Stimulated activated CD4-positive, alpha-beta T cell treated with anti-CD3 and anti-CD28 coated beads, Interleukin-12 subunit alpha, Interleukin-12 subunit beta, amount 100 ng/mL, for 48 hours (primary cell): ENCODE measurements at places on chromosomes 6 and 20.

DNA sequence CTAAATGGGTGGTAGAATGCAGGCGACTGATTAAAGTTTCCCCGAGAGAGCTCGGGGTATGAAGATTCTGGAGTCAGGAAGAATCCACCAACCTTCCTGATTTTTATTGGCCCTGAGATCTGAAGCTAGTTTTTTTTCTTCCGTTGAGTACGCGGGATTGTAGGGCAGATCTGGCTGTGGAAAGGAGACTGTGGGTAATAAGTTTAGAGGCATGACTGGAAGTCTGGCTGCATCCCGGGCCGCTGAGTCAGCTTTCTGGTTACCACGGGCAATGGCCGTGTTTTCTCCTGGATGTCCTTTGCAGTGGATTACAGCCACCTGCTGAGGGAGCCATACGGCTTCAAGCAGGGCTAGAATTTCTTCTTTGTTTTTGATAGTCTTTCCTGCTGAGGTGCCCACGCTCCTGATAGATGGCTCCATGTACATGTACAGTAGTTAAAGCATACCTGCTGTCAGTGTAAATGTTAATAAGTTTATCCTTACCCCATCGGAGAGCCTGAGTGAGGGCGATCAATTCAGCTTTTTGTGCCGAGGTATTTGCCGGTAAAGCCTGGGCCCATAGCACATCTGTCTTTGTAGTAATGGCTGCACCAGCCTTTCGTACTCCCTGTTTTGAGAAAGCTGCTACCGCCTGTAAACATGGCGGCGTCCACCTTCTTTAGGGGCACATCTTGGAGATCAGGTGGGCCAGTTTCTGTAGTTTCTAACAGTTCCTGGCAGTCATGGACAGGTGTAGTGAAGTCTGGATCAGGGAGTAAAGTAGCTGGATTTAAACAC lies 154.0 kb downstream of the TRIM27 start:
- DNase-seq, result no peak

GRCh38 chr6:63792736-63793464 lies 157.3 kb downstream of the PHF3 start:
- no peak for DNase-seq

DNA sequence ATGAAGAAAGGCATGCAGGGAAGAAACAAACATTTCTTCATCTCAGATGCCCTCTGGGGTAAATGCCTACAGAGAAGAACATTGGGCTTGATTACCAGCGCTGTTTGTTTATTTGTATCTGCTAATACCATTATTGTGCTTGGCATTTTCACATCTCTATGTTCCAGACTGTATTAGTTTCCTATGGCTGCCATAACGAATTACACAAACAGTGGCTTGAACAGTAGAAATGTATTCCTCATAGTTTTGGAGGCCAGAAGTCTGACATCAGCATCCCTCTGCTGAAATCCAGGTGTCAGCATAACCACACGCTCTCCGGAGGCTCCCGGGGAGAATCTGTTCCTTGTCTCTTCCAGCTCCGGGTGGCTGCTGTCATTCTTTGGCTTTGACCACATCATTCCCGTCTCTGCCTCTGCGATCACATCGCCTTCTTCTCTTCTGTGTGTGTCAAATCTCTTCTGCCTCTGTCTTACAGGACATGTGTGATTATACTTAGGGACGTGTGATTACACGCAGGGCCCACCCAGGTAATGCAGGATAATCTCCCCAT lies 241.6 kb upstream of the SUPT3H start:
- no peak for DNase-seq

DNA sequence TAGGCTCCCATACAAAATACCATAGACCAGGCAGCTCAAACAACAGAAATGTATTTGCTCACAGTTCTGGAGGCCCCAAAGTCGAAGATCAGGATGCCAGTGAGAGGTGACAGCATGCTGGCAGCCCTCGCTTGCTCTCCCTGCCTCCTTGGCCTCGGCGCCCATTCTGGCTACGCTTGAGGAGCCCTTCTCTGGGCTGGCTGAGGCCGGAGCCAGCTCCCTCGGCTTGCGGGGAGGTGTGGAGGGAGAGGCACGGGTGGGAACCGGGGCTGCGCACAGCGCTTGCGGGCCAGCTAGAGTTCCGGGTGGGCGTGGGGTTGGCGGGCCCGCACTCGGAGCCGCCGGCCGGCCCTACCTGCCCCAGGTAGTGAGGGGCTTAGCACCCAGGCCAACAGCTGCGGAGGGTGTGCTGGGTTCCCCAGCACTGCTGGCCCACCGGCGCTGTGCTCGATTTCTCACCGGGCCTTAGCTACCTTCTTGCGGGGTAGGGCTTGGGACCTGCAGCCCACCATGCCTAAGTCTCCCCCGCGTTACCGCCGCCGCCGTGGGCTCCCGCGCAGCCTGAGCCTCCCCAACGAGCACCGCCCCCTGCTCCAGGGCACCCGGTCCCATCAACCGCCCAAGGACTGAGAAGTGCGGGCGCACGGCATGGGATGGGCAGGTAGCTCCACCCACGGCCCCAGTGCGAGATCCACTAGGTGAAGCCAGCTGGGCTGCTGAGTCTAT lies 32.6 kb upstream of the SERPINB9 start:
- DNase-seq, result no peak

DNA sequence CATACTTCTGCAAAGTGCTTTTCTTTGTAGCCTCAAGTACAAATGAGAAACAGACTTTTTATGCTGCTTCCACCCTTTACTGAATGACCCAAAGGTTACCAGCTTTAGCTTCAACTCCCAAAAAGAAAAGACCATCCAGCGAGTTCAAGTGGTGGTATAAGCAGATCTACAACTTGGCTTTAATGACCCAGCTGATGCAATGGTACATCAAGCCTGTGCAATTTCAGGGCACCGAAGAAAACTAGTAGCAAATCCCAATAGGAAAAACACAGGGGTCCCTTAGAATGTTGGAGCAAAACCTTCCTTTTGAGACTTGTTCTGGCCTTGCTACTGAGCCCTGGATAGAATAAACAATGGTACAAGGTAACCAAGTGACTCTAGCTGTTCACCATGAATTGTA lies 33.8 kb downstream of the STX7 start:
- DNase-seq, result no peak

- DNase-seq, result no peak
Measured at GRCh38 chr20:37968841-37969401, 64.3 kb downstream of the TTI1 start.

DNA sequence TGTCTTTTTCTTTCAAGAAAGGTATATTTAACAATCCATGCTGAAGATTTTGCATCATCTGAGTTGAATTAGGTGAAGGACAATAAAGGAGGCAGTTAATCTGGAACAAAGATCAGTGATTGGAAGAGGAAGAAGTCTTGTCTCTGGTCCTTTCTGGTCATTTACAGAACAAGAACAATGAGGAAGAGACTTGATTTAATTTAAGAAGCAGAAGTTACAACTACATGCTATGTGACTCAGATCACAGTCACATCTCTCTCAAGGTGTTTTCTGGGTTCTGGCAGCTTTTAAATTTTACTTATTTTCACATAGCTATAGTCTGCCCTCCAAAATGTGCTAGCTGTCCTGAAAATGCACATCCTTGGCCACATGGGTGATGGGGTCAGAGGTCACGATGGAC lies 53.5 kb upstream of the DEK start:
- DNase-seq, result no peak

DNA sequence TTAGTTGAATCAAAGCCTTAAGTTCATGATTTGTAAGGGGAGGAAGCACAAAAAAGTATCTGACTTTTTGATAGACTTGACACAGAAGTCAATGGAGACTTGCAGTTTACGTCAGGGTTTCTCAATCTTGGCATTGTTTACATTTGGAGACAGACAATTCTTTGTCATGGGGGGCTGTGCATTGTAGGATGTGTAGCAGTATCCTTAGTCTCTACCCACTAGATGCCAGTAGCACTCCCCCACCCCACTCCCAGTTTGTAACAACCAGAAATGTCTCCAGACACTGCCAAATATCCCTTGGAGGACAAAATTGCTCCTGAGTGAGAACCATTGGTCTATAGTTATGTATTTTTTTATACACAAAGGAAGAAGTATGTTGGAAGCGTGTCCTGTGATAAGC lies 434.1 kb downstream of the RFPL4B start:
- no peak for DNase-seq

DNA sequence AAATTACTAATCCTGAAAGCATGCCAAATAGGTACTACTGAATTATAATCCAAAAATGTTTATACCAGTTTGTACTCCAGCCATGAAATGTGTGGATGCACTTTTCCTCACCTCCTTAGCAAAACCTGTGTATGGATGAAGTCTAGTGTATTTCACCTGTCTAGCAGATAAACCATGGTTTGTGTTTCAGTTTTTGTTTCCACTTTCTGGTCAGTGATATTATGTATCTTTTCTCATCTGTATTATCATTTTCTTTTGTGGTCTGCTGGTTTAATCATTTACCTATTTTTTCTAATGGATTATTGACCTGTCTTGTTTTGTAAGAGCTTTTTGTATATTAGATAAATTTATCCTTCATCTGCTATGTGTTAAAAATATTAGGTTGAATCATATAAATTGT lies 41.0 kb upstream of the TMEM217 start:
- DNase-seq, result no peak

DNA sequence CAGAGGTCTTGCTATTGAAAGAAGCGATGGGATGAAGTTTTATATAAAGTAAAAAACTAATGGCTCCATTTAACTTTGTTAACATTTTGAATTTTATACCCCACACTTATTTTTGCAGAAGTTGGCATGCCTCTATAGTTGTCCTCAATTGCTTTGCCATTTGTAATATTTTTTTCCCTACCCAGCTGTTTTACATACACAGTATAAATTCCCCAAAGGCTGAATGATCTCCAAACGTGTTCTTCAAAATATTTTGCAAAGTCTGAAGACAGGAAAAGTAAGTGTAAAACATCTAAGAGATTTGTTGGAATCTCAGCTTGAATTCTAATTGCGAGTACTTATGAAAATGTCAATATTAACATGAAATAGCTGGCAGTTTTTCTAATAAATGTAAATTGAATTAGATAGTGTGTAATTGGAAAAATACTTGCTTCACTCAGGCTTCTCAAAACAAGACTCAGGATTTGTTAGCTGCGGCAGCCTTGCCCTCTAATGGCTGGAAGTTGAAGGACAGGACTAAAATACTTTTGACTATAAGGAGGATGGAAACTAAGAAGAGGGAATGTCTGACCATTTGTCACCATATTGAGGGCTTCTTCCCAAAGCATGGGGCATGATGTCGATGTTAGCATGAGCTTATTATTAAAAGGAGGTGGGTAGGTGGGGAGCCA lies 226.8 kb downstream of the UST start:
- no peak for DNase-seq

DNA sequence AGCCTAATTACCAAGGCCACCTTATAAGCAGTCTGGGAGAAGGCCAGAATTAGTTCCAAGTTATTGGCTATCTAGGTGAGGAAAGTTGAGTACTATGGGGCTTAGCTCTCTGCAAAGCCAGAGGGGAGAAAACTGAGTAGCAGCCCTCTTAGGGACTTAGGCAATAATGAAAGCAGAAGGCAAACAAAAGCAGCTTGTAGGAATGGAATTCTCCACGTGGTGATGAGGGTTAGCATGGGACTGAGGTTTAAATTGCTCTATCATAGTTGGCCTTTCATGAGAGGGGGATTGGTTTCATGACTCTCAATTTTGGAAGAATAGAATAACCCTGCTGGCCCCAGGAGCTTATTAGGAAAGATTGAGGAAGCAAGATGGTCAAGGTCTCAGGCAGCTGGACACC lies 7.0 kb upstream of the UBE2J1 start:
- no peak for DNase-seq

DNA sequence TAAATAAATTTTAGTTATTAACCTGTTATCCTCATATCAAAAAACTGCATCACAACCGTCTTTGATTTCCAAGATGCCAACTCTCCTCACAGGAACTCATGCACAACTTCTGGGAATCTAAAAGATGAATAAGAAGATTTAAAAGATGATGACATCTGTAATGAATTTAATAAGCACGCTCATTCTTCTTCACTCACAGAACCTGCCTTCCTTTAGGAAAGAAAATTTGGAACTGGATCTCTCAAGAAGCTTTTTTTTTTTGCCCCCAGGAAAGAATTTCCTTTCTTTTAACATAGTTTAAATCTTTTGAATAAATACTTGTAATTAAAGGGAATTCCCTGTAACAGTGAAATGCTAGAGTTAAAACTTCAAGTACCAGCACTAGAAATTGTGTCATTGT lies 161.5 kb downstream of the HIVEP2 start:
- no peak for DNase-seq

GRCh38 chr20:61185181-61185580 lies 66.9 kb upstream of the CDH4 start:
- DNase-seq, result no peak

DNA sequence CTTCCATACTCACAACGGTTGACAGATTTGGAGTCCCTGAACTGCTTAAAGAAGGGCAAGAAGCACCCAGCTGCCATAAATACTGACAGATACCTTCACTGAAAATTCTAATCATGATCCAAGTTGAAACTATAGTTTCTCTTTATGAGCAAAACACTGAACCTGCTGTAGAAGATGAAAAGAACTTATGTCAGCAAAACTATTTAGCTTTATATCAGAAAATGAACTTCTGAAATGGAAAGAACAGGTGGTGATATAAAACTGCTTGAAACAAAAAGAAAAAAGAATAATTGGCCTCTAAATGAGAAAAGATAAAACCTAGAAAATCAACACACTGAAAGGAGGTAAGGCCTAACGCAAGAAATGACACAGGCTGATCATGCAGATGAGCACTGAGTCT lies 72.4 kb downstream of the HACE1 start:
- no peak for DNase-seq

- DNase-seq, result no peak
Measured at GRCh38 chr6:44933108-44933507, 395.0 kb upstream of the RUNX2 start.

DNA sequence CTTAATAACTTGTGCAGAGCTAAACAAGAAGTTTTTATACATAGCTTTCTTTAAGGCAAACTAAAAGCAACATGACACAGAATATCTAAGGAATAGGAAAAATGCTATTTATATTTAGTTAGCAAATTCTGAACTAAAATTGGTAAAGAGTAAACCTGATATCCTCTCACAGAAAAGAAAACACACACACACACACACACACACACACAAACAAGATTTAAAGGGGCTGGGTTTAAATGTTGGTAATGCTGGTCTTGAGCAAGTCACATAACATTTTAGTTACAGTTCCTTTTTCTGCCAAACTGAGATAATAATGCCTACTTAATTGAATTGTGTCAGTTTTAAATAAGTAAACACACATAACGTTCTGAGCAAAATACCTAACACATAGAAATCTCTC lies 1.6 kb downstream of the TRDN start:
- no peak for DNase-seq

DNA sequence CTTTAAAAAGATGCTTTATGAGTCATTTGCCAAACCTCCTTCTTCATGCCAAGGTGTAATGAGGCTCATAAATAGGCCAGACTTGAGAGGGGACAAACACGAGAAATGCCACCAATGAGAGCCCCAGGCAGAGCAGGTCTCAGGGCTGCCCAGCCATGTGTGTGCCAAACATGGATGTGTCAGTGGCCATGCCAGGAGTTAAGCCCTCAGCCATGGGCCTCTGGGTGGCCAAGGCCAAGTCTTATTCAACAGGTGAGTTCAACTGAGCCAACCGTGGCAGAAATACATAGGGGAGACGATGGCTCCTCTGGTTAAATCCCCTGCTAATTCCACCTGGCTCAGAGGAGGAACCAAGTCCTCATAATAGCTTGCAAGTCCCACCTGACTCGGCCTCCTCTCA lies 358.8 kb downstream of the PREX1 start:
- no peak for DNase-seq
